Sigmoid colon (tissue), 7 donors: ENCODE measurements at places on chromosomes 4 and X. TPM values are rescaled to one million over a fixed set of nuclear protein-coding genes. Genes with fewer than 3 reads are reported as not detected.

The MCF2 gene
- total RNA-seq = 0.14 TPM

GRCh38 chrX:38651625-38652601, 90.6 kb downstream of the TSPAN7 start:
- no peaks in the 10 kb centered on the region for H3K27me3 ChIP-seq
- H3K4me1 ChIP-seq = no peaks in the 10 kb centered on the region
- no peaks in the 10 kb centered on the region for H3K36me3 ChIP-seq
- DNase-seq = no peak
- no peak overlapping the region for H3K27ac ChIP-seq
- H3K4me3 ChIP-seq = no peak overlapping the region

- peaks cover 18% of the 10 kb centered on the region for H3K4me1 ChIP-seq
- DNase-seq = no peak
- no peak overlapping the region for H3K4me3 ChIP-seq
- H3K27me3 ChIP-seq = no peaks in the 10 kb centered on the region
- H3K27ac ChIP-seq = peak overlapping the region; percentile 21
These were observed 127.6 kb upstream of the SH3RF1 start for GRCh38 chr4:169398316-169398715.

The ANKRD50 gene
- total RNA-seq = 24.9 TPM

GRCh38 chrX:117002981-117003380, 540.2 kb upstream of the CT83 start:
- no peaks in the 10 kb centered on the region for H3K27me3 ChIP-seq
- DNase-seq = no peak
- no peak overlapping the region for H3K27ac ChIP-seq
- no peak overlapping the region for H3K4me3 ChIP-seq

- H3K36me3 ChIP-seq = no peaks in the 10 kb centered on the region
- no peak for DNase-seq
- H3K27me3 ChIP-seq = no peaks in the 10 kb centered on the region
- H3K27ac ChIP-seq = no peak overlapping the region
These were observed 106.6 kb upstream of the PCDH18 start for GRCh38 chr4:137638934-137639333.

The DOK7 gene
- 1.9 TPM for total RNA-seq

DNA sequence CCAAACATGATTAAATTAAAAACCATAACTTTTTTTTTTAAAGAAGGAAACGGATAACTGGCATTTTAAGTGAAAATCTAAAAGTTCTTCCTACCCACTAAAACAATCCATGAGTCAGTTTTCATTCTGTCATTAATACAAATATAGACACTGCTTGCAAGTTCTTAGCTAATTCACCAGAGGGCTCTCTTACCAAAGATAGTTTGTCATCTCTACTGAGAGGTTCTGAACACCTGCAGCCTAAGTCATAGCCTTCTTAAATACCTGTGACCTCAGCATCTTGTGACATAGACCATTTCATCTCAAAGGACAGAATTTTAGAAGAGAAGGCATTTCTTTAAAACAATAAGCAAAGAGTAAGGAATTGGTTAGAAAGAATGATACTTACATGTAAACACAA, 65.3 kb upstream of the FAM120C start:
- H3K4me3 ChIP-seq = no peak overlapping the region
- H3K27ac ChIP-seq = no peak overlapping the region
- H3K4me1 ChIP-seq = no peaks in the 10 kb centered on the region
- no peaks in the 10 kb centered on the region for H3K27me3 ChIP-seq
- H3K36me3 ChIP-seq = no peaks in the 10 kb centered on the region

The ZNF157 gene
- 0.49 TPM for total RNA-seq

The CDKL2 gene
- 5.0 TPM for total RNA-seq

DNA sequence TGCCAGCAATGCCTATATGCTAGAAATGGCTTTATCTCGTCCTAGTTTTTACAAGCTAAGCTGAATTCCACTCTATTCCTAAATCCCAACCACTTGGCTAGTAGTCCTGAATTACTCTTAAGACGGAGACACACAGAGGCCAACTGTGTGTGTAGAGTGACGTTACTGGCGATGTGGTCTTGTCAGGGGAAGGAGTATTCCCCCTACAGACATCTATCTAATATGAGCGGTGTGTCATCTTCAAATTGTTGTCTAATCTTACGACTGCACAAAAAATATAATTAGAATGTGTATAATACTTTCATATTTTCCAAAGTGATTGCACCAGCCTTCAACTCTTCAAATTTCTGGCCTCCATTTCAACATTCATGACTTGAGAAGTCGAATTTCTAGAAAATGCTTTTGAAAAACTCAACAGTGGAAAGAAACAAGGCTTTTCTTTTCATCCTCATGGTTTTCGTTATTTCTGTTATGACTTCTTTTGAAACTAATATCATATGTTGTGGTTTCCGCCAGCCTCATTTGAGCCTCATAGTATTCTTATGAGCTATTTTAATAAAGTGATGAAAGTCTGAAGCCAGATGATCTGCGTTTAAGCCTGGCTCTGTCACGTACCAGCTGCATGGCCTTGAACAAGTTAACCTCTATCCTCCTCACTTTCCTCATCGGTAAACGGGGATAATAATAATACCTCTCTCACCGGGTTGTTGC, 132.3 kb downstream of the SOWAHB start:
- H3K36me3 ChIP-seq = peaks cover 1% of the 10 kb centered on the region
- no peaks in the 10 kb centered on the region for H3K27me3 ChIP-seq
- no peak for DNase-seq
- peaks cover 17% of the 10 kb centered on the region for H3K4me1 ChIP-seq

The PCDH11X gene
- total RNA-seq = 0.16 TPM

DNA sequence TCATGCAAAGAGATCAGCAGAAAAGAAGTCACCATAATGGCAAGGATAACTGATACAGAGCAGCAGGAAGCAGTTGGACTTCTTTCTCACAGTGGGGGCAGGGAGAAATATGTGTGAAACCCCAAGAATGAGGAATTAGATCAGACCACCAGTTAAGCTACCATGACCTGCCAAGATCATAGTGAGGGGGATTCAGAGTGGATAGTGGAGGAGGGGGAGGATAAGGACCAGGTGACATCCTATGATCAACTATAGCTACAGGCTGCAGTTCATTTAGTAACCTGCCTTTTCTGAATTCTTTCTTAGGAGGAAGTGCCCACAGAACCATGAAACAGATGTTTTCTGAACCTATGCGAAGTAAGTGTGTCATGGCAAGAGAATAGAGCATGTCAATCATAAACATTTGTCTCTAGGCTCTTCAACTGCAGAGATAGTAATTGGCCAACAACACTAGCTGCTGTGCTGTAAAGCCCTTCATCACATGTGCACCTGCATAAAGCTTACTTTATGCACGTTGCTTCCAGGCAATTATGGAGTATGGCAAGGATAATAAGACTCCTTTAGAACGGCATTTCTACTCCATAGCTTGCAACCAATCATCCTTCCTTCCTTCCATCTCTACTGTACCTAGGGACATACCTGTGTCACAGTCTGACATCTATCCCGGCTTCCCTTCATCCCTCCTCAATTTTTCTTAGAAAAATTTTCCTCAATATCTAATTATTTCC, 329.7 kb downstream of the EPHA5 start:
- no peak overlapping the region for H3K4me3 ChIP-seq
- H3K36me3 ChIP-seq = no peaks in the 10 kb centered on the region
- H3K4me1 ChIP-seq = no peaks in the 10 kb centered on the region
- DNase-seq = no peak

DNA sequence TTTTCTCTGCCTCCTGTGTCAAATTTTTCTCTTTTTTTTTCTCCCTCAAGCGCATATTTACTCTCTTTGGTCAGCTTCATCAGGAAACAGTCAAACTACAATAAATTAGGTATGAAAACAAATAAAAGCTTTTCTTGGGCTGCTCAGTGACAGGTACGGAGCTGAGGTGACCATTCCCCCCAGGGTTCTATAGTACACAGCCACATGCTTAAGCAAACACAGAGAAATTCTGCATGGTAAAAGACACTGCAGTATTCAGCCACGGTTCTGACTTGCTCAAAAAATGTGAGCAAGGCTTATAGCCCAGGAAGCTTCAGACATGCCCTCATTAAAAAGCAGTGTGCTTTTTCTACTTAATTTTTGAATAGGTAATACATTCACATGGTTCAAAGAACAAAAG, 138.5 kb downstream of the GRIA3 start:
- H3K4me3 ChIP-seq = no peak overlapping the region
- DNase-seq = no peak
- H3K36me3 ChIP-seq = no peaks in the 10 kb centered on the region
- H3K4me1 ChIP-seq = no peaks in the 10 kb centered on the region
- no peak overlapping the region for H3K27ac ChIP-seq

- H3K36me3 ChIP-seq = peaks cover 12% of the 10 kb centered on the region
- H3K27me3 ChIP-seq = no peaks in the 10 kb centered on the region
- H3K4me3 ChIP-seq = no peak overlapping the region
- H3K27ac ChIP-seq = no peak overlapping the region
- H3K4me1 ChIP-seq = no peaks in the 10 kb centered on the region
These were observed 119.6 kb downstream of the PDLIM5 start for GRCh38 chr4:94571298-94571697.

GRCh38 chrX:129622757-129623301, 31.9 kb downstream of the APLN start:
- H3K27me3 ChIP-seq = no peaks in the 10 kb centered on the region
- no peaks in the 10 kb centered on the region for H3K36me3 ChIP-seq
- H3K4me3 ChIP-seq = no peak overlapping the region
- DNase-seq = peak; percentile 14
- H3K27ac ChIP-seq = no peak overlapping the region
- H3K4me1 ChIP-seq = no peaks in the 10 kb centered on the region

DNA sequence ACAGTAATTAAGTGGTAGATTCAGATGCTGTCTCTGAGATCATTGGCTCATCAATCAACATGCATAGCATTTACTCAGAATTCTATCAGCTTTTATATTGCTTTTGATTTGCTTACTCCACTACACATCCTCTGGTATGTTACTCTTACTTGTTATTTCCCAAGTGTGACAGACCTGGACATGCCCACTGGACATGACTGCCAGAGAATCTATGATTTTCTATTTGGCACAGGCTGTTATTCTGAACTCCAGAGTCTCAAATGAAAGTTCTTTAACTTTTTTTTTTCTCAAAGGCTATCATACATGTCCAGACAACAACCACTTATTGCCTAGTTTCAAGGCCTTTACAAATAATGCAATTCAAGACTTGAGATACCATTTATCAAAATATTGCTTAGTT, 116.1 kb upstream of the ARHGAP24 start:
- H3K4me1 ChIP-seq = no peaks in the 10 kb centered on the region
- no peaks in the 10 kb centered on the region for H3K36me3 ChIP-seq
- no peak overlapping the region for H3K27ac ChIP-seq
- H3K27me3 ChIP-seq = no peaks in the 10 kb centered on the region
- H3K4me3 ChIP-seq = no peak overlapping the region

- H3K27ac ChIP-seq = peak overlapping the region; percentile 88
- peaks cover 24% of the 10 kb centered on the region for H3K4me1 ChIP-seq
- peak; percentile 78 for DNase-seq
- peak overlapping the region; percentile 65 for H3K4me3 ChIP-seq
- no peaks in the 10 kb centered on the region for H3K27me3 ChIP-seq
These were observed 3.1 kb downstream of the MAMLD1 start for GRCh38 chrX:150365990-150366911.

The FRAS1 gene
- total RNA-seq = 22.4 TPM

DNA sequence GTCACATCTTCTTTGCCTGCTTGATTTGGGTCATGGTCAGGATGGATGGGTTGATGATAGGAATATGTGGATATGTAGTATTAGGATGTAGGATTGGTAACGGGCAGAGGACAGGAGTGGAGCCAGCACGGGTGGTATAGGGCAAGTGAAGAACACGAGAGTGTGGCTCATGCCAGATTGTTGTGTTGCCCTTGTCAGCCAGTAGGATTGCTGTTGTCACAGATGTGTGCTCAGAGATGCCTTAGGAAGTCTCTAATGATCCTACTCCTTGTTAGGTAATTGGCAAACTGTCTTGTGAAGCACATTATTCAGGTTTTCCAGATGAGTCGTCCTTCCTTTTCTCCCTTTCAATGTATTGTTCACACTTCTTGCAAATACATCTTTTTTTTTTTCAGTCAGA, 5.5 kb downstream of the ATP10D start:
- no peak overlapping the region for H3K27ac ChIP-seq
- H3K4me3 ChIP-seq = no peak overlapping the region
- H3K27me3 ChIP-seq = no peaks in the 10 kb centered on the region
- H3K36me3 ChIP-seq = no peaks in the 10 kb centered on the region

DNA sequence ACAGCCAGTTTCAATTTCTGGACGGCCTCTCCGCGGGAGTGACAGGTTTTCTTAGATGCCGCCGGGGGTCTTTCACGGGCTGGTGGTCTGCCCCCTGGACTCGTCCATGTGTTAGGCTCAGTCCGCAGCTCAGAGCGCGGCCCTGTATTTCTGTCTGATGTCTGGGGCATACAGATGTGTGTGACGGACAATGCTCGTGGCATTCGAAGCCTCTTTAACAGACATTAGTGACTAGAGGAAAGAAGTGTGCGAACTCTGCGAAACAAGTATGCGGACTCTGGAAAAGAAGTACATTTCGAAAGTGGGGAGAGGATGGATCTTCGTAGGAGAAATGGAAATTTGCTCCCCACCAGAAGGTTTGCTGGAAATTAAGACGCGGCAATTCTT, 793 bp upstream of the DCUN1D4 start:
- no peaks in the 10 kb centered on the region for H3K36me3 ChIP-seq
- peak; percentile 72 for DNase-seq
- no peaks in the 10 kb centered on the region for H3K4me1 ChIP-seq
- no peaks in the 10 kb centered on the region for H3K27me3 ChIP-seq

- no peak overlapping the region for H3K4me3 ChIP-seq
- DNase-seq = no peak
- H3K27me3 ChIP-seq = no peaks in the 10 kb centered on the region
- no peaks in the 10 kb centered on the region for H3K36me3 ChIP-seq
- no peak overlapping the region for H3K27ac ChIP-seq
These were observed 81.2 kb upstream of the GPM6B start for GRCh38 chrX:13898083-13898482.

DNA sequence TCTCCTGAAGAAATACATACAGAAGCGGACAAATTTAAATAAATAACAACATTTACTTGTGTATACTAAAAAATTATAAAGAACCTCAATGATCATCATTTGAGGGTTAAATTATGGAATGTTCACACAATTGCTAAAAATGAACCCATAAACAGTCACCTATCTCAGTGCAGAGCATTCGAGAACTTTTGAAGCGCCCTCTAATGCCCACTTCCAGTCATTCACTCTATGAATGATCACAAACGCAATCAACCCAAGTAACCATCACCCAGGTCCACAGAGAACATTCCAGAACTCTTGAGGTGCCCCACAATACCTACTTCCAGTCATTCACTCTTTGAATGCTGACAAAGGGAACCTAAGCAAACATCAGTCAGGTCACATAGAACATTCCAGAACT, 103.5 kb upstream of the PLAC1 start:
- H3K4me1 ChIP-seq = no peaks in the 10 kb centered on the region
- H3K27ac ChIP-seq = no peak overlapping the region
- no peak for DNase-seq
- no peaks in the 10 kb centered on the region for H3K36me3 ChIP-seq
- H3K4me3 ChIP-seq = no peak overlapping the region

- H3K27me3 ChIP-seq = no peaks in the 10 kb centered on the region
- DNase-seq = no peak
These were observed 90.8 kb downstream of the AASDH start for GRCh38 chr4:56296526-56296925.

The CSAG2 gene
- total RNA-seq = not detected

GRCh38 chr4:168852933-168853713, 156.9 kb downstream of the CBR4 start:
- no peak overlapping the region for H3K4me3 ChIP-seq
- peaks cover 98% of the 10 kb centered on the region for H3K4me1 ChIP-seq
- H3K27me3 ChIP-seq = no peaks in the 10 kb centered on the region

The RNF150 gene
- 53.2 TPM for total RNA-seq

GRCh38 chrX:140163371-140164159, 198.2 kb upstream of the CXorf66 start:
- no peak for DNase-seq
- no peaks in the 10 kb centered on the region for H3K27me3 ChIP-seq
- no peak overlapping the region for H3K4me3 ChIP-seq
- H3K4me1 ChIP-seq = no peaks in the 10 kb centered on the region
- H3K27ac ChIP-seq = no peak overlapping the region

The ERAS gene
- total RNA-seq = not detected

The STBD1 gene
- 13.9 TPM for total RNA-seq
